GM12878 (cell line): ENCODE measurements at places on chromosomes 5 and 9. TPM values are rescaled to one million over a fixed set of nuclear protein-coding genes. Genes with fewer than 3 reads are reported as not detected.
A peak's percentile ranks its signal among the peaks of the same experiment; 100 is the strongest.

- no peak for DNase-seq
Measured at GRCh38 chr5:96967400-96967799, 31.5 kb downstream of the LNPEP start.

DNA sequence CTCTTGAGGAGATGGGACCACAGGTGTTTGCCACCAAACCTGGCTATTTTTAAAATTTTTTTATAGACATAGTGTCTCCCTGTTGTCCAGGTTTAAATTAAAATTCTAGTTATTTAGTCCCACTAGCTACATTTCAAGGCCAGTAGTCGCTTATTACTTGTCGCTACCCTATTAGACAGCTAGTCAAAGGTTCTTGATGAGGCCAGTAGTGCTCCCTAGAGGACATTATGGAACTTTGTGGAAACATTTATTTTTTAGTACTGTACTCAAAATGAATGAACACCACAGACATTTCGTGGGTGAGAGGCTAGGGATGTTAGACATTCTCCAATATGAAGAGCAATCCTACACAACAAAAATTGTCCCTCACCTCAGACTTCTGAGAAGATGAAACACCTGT is 14.4 kb upstream of the GRXCR2 start:
- no peak for DNase-seq

GRCh38 chr5:1519631-1520210 is 4.0 kb downstream of the LPCAT1 start:
- DNase-seq: no peak

DNA sequence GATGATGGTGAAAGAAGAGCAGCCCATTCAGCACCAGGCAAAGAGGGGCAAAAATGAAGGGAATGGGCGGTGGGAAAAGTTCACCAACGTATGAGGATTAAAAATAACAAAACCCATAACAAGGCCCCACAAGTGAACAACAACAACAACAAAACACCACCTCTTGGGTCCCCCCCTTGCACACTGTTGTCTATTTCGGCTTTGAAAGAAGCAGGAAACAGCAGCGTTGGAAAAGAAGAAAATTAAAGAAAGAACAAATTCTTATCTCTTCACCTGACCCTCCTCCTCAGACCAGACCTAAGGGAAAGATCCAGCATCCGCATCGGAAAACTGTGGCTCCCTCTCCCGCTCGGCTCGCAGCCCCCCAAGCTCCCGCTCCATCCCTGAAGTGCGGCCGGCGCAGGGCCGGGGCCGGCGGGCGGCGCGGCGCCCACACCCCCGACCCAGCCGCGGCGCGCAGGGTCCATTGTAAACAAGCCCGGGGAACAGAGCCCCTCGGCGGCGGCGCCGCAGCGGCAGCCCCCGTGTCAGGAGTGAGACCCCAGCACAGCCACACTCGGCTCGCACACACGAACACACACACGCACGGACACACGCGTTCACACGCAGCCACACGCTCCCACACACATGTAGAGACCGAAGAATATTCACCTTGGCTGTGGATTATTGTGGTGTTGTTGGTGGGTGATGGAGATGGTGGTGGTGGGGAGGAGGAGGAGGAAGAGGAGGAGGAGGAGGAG is 535 bp downstream of the RFX3 start:
- DNase-seq: no peak

DNA sequence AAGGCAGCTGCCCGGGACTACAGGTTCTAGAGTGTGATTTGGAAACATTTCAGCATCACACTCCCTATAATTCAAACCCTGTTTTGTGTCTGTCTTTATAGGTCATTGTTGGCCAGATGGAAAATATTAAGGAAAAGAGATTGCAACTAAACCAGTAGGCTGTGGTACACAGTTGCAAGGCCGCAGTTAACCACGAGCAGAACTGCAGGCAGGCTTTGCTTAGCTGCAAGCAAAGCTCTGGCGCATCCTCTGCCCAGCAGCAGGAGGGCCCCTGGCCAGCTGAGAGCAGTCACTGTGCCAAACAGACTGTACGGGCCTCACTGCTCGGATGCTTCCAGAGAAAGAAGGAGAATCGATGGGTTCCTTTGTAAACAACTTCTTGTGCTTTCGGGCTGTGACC is 204.5 kb downstream of the DENND1A start:
- no peak for DNase-seq

GRCh38 chr5:36660397-36661049 is 54.1 kb downstream of the SLC1A3 start:
- no peak for DNase-seq

- no peak for DNase-seq
Measured at GRCh38 chr9:133679466-133680061, 43.4 kb downstream of the DBH start.

GRCh38 chr5:3430691-3431090 is 164.9 kb upstream of the IRX1 start:
- no peak for DNase-seq

GRCh38 chr5:177478711-177479646 is 5.5 kb upstream of the DBN1 start:
- no peak for DNase-seq

DNA sequence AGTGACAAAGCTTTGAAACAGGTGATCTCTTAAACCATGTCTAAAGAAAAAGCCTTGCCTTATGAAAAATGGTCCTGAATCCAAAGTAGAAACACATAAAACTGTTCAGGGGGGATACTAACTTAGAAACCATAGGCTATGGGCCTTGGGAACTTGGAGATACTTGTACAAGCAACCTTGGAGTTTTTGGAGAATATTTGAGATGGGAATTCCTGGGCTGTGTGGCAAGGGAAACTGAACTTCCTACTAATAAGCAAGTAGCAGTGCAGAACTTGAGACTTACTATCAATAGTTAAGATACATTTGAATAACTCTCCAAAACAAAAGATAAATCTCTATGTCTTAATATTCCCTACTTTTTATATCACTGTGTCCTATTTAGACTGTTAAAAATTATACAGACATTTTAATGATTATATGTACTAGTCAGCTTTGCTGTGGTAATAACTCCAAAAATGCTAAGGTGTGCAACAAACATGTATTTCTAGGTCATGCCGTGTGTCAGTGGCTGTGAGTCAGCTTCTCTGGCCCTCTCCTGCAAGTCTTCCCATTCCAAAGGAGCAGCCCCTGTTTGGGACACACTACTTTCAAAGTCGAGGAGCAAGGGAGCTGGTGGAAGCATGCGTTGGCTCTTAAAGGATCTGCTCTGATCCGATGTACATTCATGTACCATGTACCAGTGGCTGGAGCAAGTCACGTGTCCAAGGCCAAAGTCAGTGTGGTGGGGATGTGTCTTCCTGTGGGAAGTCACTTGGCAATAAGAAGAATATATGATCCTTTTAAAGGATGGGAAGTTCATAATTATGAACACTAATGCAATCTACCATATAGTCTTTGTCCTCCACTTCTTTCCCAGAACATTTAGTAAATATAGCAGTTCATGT is 39.6 kb downstream of the SNX30 start:
- DNase-seq: no peak

DNA sequence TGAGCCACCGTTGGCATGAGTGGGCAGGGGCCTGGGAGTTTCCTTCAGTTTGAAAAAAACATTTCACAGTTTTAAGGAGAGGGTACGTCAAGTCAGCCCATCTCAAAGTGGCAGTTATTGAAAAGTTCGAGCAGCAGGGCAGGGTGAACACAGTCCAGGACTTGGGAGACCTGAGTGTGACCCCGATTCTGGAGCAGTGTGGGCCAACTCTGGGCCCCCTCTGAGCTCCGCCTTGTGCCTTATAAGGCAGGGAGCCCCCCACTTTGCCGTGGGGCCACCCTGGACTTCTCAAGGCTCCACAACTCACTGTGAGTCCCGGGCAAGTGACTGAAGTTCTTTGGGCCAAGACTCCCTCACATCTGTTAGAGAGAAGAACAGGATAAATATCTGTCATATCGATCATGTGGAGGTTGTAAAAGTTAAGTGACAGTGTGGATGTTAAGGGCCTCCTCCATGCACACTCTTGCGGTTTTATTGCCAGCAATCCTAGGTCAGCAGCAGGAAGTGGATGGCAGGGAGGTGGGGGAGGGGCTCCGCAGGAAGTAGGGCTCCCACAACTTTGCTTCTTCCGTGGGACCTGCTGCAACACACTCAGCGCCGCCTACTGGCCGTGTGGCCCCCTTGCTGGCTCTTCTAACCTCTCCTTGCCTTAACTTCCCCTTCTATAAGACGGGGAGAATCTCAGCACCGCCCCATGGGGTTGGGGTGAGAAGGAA is 38.4 kb downstream of the HRH2 start:
- DNase-seq: peak; percentile 1

TMEFF1 gene
- 0.38 and 0.58 TPM in 2 replicates for total RNA-seq

SCGB3A1 gene
- total RNA-seq: 0.46 TPM in 1 of 2 replicates, not detected in the other

GRCh38 chr5:177495243-177496060 is 2.0 kb downstream of the PDLIM7 start:
- no peak for DNase-seq

DNA sequence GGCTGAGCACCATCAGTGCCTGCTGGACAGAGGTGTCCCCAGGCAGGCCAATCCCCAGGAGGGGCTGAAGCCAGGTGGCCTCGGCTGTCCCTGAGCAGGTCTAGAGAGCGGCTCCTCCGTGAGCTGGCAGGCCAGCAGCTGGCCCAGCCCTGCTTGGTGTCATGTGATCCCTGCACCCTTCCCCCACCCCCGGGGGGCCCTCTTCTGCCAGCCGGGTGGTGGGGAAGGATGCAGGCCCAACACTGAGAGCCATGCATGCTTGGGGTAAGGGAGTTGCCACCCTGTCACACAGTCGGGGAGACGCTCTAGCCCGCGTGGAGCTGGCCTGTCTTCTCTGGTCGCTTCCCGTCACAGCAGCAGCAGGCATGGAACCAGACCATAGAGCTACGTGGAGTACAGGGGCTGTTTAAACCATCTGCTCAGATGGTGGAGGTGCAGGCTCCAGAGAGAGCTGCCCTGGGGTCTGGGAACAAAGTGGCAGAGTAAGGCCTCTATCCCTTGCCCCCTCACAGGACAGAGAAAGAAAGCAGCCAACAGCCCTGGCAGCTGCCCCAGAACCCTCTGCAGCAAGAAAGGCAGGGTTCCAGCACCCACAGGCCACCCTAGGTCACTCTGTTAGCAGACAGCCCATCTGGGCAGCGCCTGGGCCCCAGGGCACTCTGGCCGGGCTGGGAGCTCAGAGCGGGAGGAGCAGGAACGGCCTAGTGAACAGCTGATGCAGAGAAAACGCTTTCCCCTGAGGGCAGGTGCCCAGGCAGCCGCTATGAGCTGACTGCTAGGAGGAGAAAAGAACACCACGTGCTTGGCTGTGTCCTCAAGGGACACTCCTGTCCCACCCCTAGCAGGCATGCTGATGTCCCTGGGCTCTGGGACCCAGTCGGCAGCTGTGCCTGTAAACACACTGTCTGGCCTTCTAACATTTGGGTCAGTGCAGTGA is 6.8 kb downstream of the RALGDS start:
- no peak for DNase-seq

DNA sequence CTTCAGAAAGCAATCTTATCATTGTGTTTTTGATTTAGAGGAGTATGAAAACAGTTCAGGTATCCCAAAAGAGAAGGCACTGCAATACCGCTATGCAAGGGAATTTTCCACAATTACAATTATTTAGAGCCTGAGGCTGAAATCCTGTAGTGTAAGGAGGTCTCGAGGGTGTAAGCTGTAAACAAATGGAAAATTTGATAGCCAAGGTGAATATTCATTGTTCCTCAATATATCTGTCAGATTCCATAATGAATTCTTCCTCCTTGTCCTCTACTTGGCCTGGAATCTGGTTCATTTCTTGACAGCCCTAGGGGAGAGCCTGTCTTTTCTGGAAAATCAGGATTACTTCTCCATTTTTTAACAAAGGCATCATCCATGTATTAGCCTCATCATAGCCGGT is 63.1 kb upstream of the SMARCA2 start:
- no peak for DNase-seq

TRMO gene
- 12.7 and 13.9 TPM in 2 replicates for total RNA-seq

GRCh38 chr5:178228609-178229008 is 4.0 kb downstream of the PHYKPL start:
- DNase-seq: no peak

NINJ1 gene
- total RNA-seq: 15.1 and 16.6 TPM in 2 replicates

DNA sequence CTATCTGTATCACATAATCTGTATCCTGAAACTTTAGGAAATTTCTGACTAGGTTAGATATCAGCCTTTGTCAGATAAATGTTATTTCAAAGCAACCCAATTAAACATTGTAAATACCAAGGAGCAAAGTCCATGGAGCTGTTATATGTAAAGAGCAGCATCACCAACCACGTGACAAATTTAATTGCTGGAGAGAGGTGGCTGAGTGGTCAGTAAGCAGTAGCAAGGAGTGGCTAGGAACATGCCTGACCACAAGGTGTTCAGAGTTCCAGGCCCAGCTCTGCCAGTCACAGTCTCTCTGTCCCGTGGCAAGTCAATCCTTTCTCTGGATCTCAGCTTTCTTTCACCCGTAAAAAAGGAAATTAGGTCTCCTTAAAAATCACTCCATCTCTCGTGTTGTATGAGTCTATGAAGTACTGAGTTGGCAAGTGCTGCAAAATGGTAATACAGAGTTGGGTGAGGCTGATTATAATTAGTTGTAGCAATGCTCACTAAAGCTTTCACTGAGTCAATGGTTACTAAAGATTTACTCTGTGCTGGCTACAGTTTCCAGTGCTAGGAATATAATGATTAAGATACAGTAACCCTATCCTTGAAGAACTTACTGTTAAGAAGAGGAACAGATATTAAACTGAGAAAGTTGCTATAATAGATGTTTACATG is 166.1 kb downstream of the GNAQ start:
- no peak for DNase-seq

CDKN2B-AS1 gene
- 0.98 and 1.3 TPM in 2 replicates for total RNA-seq

CTNND2 gene
- 0.13 TPM in 1 of 2 replicates, not detected in the other for total RNA-seq

C9orf50 gene
- total RNA-seq: not detected in 2 replicates

DNA sequence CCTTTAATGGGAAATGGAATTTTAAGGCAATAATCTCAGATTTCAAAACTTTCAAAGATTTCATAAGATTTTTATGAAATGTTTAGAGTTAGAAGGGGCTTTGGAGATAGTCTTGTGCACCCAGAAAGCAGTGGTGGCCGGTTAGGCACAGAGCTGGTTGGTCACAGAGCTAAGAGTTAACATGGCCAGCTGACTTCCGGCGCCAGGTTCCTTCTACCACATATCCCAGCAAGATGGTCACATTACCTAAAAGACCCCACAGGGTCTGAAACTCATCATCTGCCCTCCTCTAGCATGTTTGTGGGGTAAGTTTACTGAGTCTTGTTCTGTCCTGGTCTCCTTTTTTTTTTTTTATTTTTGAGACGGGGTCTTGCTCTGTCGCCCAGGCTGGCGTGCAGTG is 19.3 kb downstream of the QRFP start:
- no peak for DNase-seq

RLN1 gene
- 0.80 and 0.90 TPM in 2 replicates for total RNA-seq

- DNase-seq: no peak
Measured at GRCh38 chr5:34469971-34470370, 186.2 kb upstream of the RAI14 start.

SH3GL2 gene
- not detected in 2 replicates for total RNA-seq

DNA sequence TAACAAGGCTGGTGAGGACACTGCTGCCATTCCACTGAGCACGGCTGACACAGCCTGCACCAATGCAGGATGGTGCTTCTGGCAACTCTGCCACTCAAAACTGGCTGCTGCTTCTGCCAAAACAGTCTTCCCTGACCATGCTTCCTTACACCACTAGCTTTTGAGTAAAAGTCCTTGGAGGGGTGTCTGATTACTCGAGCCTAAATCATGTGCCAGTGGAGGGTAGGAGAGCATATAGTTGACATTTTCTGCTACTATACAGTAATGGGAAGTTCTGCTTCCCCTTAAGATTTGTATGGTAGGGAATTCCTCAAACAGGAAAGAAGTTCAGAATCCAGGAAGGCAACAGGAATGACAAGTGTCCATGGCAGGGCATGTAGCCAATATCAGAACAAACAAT is 12.2 kb upstream of the PJA2 start:
- DNase-seq: no peak

CCNJL gene
- 0.08 and 0.10 TPM in 2 replicates for total RNA-seq

- no peak for DNase-seq
Measured at GRCh38 chr5:9507974-9508373, 37.9 kb downstream of the SEMA5A start.

- DNase-seq: no peak
Measured at GRCh38 chr9:112327718-112328450, 5.5 kb downstream of the PTBP3 start.
